ENCODE measurements at places on chromosomes 1 and 21. TPM values are rescaled to one million over a fixed set of nuclear protein-coding genes. Genes with fewer than 3 reads are reported as not detected.

Gene SERTAD4
- total RNA-seq: 2.3 TPM

Gene LRRC71
- total RNA-seq: 0.35 TPM

Gene TRPM2
- total RNA-seq: 3.2 TPM

Gene PRR9
- not detected for total RNA-seq

Gene LEPROT
- total RNA-seq: 80.8 TPM
